ENCODE measurements at places on chromosomes 2 and 18.

DNA sequence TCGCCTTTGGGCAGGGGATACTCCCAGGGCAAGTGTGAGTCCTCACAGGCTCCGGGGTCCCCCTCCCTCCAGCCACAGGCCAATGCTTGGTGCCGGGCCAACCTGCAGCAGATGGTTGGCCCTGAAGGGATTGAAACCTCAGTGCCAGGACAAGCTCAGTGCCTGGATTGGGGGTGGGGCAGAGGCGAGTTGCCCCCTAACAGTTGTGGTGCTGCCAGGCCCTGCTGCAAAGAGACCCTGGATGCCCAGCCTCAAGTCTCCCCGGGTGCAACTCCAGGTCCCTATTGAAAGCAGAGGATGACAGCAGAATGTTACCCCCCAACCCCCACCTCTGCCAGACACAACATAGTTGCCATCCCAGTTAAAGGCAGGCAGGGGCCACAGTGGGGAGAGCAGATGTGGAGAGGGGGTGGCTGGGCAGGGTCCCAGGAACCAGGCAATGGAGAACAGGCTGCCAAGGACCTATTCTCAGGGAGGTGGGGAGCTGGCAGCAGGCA, 9.5 kb upstream of the RNF103 start:
- DNase-seq, result no peak

DNA sequence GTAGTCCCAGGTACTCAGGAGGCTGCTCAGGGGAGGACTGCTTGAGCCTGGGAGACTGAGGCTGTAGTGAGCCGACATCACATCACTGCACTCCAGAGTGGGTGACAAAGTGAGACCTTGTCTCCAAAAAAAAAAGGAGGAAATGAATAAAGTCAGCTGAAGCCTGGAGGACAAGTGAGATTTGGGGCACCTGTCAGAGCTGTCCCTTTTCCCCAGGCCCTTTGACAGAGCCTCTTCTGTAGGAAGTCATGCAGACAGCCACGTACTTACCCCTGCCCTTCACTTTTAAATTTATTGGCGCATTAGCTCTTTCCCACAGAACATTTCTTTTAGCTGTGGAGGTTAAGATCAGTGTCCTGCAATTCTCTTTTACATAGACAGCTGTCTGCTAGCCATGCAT, 151.0 kb upstream of the DNMT3A start:
- no peak for DNase-seq

DNA sequence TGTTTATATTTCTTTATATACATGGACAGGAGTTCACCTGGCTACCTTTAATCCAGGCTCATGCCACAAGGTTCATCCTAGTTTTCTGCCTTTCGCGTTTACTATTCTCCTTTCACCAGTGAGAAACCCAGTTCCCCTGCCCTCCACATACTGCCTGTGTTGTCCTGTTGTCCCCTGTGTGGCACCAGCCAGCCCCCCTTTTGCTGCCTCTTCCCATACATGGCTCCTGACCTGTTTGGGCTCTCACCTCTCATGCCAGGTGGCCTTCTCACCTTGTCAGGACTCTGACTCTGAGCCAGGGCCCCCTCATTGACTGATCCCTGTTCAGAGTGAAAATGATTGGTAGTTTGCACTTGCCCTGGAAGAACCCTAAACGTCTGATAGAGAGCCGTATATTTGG, 13.6 kb downstream of the ASB1 start:
- no peak for DNase-seq

- no peak for DNase-seq
Observed at GRCh38 chr2:37566517-37566981, 104.9 kb downstream of the CDC42EP3 start.

GRCh38 chr2:235149736-235150135, 197.9 kb downstream of the SH3BP4 start:
- DNase-seq, result no peak

- DNase-seq, result no peak
Observed at GRCh38 chr2:69086466-69086865, 73.5 kb downstream of the ANTXR1 start.

DNA sequence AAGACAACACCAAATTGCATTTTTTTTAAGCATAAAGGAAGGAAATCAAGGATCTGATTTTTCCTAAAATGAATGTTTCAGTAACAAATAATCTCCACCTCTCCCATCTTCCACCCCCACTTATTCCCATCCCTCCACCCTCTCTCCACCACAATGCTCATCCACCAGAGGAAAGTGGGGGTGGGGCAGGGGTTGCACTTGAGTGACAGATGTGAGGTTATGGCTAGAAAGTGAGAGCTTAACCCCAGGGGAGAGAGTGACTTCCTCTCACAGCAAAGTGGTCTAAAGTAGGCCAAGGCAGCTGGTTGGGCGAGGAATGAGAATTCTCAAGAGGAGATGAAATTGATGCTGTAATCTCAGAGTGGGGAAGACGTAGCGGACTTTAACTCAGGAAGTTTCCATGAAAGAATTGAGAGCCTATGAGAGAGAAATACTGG, 104.7 kb downstream of the HNRNPLL start:
- no peak for DNase-seq

DNA sequence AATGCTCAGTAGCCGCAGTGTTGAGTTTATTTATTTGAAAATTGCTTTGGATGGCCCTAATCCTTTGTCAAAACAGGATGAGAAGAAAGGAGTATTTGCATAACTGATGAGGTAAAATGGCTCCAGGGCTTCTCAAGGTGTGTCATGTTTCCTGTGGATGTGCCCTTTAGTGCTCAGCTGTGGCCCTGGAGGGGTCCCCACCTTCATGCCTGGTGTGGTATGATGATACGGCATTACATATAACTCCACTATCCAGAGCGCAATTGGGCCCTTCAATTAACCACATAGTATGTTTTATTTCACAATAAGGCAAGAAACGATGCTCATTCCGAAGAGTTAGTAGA, 39.8 kb upstream of the TMEM178A start:
- no peak for DNase-seq

GRCh38 chr18:75350857-75351256, 76.6 kb downstream of the SMIM21 start:
- DNase-seq, result no peak

DNA sequence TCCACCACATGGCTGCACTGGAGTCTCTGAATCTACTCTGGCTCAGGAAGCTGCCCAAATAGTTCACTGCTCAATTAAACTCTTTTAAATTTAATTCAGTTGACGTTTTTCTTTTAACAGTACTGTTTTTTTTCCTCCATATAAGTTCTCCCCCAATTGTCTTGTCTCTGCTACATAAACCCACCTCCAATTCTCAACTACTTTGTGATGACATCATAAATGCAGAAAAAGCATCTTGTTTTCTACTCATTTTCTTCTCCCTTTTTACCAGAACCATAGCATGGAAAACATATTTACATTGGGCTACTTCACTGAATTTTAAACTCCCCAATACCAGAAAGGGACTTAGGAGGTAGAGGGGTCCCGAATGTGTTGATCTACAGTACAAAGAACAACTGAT, 270.4 kb downstream of the GPD2 start:
- DNase-seq, result no peak

GRCh38 chr2:39587641-39588040, 78.1 kb upstream of the TMEM178A start:
- DNase-seq, result no peak

GRCh38 chr2:217993138-217993537, 9.7 kb downstream of the TNS1 start:
- no peak for DNase-seq

DNA sequence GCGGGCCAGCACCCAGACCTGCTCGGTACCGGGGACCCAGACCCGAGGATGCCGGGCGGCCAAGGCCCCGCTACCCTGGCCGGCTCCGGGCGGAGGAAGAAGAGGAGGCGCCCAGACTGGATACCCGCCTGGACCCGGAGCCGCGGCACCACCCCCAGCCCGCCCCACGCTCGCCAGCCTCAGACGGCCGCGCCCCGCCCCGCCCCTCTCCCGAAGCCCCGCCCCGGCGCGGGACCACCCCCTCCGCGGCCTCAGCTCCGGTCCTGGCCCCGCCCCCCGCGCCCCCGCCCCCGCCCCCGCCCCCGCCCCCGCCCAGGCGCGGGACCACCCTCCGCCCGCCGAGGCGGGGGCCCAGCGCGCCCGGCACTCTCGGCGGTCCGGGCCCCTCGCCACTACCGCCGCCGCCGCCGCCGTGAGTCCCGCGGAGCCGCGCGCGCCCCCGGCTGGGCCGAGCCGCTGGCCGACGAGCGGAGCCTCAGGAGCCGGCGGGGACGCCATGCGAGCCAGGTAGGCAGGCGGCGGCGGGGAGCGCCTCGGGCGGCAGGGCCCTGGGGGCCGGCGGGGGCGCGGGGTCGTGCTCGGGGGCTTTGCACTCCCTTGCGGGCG, at the start of gene SH3BP4:
SH3BP4 (plus strand) TSS at position 354 of the 606 bp plus-strand sequence. CDS start 82,986 bp downstream, outside the sequence.
- no peak for DNase-seq

GRCh38 chr2:65549257-65549627, 116.8 kb upstream of the SPRED2 start:
- no peak for DNase-seq

DNA sequence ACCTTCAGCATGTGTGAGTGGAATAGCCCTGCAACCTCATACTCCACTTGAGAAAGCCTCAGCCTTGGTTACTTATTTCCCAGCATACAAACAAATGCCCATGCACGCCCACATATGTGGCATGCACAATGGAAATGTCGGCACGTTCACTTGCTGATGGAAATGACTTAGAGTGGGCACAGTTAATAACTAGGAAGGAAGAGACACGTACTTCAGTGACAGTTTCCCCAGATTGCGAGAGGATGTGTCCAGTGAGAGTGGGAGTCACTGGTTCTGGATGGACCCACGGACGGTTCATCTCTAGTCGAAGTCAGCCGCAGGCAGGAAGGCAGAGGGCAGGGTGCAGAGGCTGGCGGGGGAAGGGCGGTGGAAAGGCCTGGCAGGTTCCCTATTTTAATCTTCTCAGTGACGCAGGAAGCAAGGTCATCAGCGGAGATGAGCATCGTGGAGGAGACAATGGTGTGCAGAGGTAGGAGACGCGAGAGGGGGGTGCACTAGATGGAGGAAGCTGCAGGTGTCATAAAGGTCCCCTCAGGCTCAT, 350.7 kb upstream of the MYT1L start:
- no peak for DNase-seq

- DNase-seq, result no peak
Observed at GRCh38 chr2:24766609-24767008, 26.6 kb downstream of the PTRHD1 start.

DNA sequence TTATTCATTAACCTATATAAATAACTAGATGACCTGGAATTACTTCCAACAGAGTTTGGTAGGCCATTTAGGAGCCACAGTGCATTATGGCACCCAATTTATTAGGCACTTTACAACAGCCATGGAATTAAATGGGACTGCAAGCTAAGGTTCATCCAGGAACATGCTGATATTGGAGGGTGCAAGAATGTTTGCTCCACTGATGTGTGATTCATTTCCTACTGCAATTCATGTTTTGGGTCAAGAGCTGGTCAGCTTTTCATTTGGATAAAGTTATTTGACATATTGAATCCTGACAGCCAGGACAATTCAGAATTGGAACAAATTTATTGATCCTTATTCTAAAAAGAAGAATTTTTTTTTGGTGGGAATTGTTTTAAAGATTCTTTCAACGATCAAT, 11.8 kb upstream of the LYPD1 start:
- DNase-seq, result no peak

DNA sequence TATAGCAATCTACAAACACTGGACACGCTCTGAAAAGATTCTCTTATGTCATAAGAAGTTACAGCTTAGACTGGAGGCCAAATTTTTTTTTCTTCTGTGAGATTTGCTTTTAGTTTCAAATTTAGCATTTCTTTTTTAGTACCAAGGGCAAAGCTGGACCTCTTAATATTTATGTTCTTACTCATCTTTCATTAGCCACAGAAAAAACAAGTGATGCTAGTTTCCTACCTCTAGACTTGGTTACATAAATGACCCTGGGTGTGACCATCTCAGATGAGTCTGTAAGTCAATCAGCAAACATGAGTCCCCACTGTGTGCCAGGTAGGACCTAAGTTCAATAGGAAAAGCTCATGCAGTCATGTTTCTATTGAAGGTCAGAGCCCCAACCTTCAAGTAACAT, 94.4 kb downstream of the MEP1B start:
- DNase-seq, result no peak

GRCh38 chr2:165725421-165725820, 68.6 kb downstream of the GALNT3 start:
- DNase-seq, result no peak

DNA sequence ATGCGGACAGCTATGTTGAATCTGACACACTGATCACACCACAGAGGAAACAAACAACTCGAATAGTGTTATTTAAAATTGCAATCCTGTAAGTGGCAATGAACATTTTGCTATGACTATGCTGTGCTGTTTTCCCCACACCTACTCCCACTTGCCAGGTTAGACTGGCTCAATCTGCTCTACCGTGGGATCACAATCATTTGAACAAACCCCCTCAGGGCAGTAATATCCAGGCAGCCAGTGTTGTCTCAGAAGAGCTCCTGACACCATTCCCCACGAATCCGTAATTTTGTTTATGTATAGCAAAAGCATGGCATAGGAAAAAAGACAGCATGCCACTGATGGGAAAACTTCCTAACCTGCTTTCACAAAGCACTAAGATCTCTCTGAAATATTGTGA, 284.3 kb downstream of the ERBB4 start:
- no peak for DNase-seq

GRCh38 chr2:181095486-181095885, 115.1 kb downstream of the UBE2E3 start:
- no peak for DNase-seq

DNA sequence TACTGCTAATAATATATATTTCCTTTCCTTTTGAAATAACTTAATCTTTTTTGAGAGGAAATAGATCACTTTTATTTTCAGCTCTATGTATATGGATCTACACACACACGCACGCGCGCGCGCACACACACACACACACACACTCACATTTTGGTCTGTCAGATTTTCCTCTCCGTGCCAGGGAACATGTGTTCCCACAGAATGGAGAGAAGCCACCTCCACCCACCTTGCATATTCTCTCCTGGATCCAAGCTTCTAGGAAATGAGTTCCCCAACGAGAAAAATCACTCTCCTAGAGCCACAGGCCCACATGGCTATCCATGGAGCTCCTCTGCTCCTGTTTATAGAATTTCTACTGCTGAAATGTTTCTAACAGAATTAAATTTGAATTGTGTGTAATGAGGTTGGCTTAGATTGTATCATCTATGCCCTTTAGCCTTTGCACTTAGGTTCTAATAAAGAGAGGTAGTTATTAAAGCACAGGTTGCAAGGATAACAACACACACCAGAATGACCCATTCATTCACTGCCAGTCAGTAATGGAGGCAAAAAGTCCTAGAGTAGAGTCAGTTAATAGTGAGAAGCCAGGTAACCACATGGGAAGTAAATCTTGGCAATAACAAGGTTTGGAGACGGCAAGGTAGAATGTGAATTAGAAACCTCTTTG, 19.7 kb downstream of the IFIH1 start:
- no peak for DNase-seq

- no peak for DNase-seq
Observed at GRCh38 chr2:8546612-8547283, 135.1 kb upstream of the ID2 start.

GRCh38 chr2:112889976-112890375, 21.0 kb upstream of the IL37 start:
- no peak for DNase-seq

All from iPS DF 6.9 (cell line).